ENCODE measurements at places on chromosomes 6 and 20.
A peak's percentile ranks its signal among the peaks of the same experiment; 100 is the strongest.

DNA sequence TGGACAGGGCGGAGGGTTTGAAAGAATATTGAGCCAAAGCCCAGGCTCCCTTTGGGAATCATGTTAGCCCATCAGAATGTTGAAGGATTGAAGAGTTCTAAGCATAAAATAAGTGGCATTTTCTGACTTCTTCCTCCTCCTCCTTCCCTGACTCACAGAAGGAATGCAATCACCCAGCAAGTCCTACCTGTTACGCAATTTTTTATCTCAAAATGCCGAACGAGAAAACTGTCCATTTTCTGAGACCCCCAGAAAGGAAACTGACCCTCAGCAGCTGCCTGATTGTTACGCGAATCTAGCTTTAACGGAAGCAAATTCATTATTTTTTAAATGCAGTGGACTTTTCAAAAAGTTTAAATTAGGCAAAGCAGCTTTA lies 4.7 kb upstream of the DNAJC5 start:
- DNase-seq, result no peak

DNA sequence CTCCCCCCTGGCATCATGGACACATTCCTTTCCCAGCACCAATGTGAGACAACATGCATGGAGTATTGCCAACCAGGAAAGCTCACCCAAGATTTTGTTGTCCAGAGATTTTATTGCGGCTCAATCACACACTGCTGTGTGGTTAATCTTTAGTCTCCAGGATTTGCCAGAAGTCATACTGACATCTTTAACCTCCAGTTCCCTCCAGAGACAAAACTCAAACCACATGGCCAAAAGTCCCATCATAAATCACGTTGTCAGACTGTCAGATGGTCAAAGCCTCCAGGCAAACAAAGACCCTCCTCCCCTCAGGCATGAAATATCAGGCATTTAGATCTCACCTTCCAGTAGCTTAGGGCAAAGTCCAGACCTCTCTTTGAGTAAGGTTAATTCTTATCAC lies 97.3 kb upstream of the OPRM1 start:
- no peak for DNase-seq

DNA sequence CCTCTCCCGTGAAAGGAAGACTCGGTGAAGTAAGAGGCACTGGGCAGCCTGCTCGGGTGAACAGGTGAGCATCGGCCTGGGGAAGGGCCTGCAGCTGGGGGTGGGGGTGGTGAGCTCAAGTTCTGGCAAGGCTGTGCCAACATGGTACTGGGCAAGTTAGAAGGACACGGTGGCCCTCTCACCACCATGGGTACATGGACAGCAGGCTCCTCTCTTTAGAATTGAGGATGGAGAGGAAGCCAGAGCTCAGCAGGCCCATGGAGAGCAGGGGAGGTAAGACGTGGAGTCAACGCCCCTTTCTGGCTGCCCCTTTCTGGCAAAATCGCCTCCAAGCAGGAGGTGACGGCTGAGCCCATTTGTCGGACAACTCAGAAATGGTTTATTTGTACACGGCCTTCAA lies 135.6 kb downstream of the ANKRD60 start:
- DNase-seq, result no peak

DNA sequence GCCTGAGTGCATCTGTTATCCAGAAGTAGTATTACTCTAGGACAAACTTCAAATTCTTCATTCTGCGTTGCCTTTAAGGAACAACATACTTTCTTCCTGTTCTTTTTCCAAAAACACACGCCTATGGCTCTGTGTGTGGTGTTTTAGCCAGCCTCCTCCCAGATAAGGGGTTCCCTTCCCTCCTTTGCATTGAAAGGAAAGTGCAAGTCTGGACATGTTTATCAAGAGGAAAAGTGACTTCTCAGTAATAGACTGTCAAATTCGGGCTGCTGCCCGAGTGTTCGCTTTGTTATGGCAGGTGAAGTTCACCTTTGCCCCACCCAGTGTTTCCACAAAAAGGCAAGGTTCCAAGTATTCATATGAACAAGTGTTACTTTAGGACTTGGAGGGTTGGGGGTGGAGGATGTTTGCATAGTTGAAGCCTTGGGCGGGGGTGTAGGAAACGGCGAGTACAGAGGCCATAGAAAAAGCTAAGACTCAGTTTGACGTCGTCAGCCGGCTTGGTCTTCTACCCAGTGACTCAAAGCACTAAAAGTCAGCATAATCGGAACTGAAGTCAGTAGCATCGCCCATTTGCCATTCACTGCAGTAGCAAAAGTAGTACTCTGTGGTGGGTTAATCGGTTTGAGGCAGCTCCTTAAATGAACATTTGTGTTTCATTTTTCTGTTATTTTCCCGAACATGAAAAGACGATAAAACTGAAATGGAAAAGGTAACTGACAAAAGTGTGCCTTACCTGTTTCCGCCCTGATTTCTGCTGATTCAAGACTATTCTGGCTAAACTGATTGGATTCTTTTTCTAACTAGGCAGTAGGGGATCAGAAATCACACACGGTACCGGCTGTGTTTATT lies 12.5 kb downstream of the PRDM1 start:
- peak; percentile 91 for DNase-seq

DNA sequence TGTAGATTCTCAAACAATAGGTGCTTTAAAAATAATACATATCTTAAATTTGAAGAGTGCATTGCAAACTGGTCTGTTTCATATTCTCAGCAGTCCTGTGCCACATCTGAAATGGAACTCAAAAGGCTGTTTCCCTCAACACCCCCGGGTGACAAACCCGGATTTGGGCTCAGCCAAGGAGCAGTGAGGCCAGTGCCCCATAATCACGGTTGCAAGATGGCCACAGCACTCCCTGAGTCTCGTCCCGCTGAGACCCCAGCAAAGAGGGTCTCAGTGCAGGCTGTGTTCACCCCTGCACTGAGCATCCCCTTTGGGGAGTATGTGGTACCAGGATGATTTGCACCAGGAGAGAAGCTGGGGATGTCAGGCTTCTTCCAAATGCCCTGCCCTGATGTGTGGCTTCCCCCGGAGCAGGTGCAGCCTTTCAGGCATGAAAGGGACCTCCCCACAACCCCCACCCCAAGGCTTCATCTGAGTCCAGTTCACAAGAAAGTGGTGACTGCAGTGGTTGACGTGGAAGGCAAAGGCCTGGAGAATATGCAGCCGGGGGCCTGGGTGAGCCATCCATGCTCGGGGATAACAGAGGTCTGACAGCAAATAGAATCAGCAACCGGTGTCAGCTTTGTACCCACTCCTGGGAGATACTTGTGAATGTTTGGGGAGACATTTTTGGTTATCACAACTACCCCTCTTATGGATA lies 202.9 kb downstream of the SYNDIG1 start:
- no peak for DNase-seq

DNA sequence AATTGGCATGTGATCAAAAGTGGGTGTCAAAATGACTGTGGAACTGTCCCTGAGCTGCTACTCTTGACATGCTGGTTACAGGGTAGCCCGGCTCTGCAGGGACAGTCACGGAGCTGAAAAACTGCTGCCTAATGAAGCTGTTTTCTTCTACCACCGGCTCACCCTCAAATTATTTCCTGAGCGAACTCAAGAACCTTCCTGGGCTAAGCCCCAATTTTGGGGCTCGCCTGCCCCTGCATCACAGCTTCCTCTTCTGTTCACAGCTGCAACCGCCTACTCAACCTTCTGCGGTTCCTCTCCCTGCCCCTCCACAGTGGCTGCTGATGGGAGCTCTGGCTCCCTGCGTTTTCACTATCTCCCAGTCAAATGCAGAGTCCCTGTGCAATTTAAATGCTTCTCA lies 110.8 kb upstream of the MLN start:
- peak; percentile 42 for DNase-seq

Data from T-helper 2 cell treated with Interferon-gamma antibody and Interleukin-4, amounts not matched to agents 5 μg/mL and 100 μg/mL, for 36 hours (primary cell).